ENCODE measurements at places on chromosomes 3 and 15.

- DNase-seq: no peak
Measured at GRCh38 chr15:39392469-39393047, 188.3 kb upstream of the THBS1 start.

DNA sequence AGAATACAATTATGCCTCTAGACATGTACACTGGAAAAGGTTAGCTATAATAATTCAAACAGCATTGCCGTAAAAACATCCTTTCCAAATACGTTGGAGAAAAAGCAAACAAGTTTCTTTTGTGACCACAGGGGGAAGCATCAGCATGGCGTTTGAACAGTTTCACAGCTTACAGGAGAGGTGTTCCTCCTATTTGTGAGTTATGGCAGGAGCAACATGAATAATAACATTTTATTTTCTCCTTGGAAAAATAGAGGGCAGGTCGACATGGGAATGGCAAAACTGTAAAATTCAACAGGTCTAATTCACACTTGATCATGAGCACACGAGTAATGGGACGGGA, 39.7 kb upstream of the GADL1 start:
- DNase-seq: peak; percentile 67

DNA sequence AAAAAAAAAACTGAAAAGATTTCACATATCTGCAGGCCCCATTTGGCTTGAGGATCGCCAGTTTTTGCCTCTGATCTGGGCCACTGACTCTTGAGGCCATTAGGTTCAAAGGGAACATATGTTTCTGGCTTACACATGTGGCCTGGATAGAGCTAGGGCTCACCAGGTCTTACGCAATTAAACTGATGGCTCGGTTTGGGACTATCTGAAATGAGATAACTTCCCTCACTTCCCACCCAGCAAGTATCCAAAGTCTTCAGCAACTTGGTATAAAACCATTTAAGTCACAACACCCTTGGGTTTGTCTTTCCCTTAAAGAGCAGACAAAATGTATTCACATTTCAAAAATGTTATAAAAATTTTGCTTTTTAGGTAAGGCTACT, 36.3 kb downstream of the LRIG1 start:
- DNase-seq: no peak

GRCh38 chr3:85433319-85433718, 474.5 kb downstream of the CADM2 start:
- no peak for DNase-seq

DNA sequence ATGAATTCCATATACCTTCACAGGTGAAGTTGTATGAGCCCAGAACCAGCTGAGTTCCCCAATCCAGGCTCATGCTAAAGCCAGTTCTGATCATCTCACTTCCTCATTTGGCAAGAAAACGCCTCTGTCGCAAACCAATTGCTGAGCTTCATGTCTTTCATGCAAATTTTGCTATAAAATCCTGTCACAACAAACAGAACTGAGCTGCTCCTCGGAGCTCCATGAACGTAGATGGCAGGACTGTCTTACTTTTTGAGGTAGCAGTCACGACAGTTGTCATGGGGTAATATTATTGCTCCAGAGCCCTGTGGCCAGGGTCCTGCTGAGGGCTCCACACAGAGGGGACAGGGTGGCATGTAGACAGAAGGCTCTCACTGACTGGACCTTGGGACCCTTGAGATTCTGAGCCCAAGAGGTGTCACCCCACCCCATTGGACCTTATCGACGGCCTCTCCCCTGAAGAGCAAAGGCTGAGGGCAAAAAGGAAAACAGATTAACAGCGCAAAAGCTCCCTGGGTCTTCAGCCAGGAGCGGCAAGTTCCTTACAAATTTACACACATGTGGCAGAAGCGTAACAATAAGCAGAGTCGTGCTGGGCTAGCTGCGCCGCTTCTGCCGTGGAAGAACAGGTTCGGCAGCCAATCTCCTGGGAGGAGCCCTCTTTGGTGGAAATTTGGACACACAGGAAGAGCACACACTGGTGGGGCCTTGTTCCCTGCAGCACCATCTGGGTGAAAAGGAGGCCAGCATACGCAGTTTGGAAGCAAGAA, 249.2 kb downstream of the OPA1 start:
- DNase-seq: no peak

DNA sequence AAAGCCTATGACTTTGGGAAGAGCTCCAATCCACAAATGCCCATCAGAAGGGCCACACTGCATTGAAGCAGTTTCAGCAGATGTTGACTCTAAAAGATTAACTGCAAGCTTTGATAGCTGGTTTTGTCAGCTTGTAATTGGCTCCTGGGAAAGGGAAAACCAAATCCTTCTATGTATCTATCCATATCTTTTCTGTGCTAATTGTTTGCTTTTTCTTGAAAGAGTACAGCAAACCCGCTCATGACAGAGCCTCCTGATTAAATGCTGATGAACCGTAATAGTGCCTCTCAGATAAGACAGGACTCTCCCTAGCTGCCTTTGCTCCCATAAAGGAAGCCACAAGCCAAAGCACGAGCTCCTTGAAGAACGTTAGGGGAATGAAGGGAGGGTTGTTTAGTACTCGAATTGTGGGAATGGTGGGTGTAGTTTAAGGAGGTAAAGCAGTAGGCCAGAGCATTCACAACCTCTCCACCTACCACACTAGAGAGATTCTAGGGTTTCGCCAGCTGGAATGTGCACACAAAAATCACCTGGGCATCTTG, 33.6 kb upstream of the LRIG1 start:
- DNase-seq: no peak

DNA sequence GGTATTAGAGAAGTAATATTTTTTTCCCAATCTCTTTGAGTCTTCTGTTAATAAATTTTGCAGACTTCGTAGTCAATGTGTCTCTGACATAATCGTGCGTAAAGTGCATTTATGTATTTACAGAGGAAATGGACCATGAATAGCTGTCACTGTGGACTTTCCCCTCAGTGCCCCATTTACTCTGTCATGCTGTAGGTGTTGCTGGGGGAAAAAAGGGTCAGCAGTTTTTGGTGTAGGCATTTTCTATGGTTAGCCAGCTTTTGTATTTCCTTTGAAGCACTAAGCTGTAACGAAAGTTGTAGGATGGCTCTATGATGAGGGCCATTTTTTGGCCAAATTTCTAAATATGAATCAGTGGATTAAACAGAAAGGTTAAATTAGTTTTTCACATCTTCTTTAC, 598.4 kb downstream of the FGF12 start:
- peak; percentile 62 for DNase-seq

DNA sequence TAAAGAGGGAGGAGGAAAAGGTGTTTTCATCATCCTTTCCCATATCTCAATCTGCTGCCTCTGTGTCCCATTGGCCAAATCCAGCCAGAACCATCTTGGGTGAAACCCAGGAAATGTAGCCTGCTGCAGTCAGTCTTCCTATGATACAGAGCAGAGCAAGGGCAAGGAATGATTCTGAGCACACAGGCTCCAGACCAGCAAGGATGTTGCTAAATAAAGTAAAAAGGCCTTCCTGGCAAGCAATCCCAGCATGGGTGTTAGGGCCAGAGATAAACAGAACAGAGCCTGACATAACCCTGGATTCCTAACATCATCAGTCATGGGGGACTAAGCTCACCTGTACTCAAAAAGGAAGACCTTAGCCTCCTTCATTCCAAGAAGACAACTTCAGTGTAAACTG, 90.7 kb upstream of the AGTR1 start:
- no peak for DNase-seq

DNA sequence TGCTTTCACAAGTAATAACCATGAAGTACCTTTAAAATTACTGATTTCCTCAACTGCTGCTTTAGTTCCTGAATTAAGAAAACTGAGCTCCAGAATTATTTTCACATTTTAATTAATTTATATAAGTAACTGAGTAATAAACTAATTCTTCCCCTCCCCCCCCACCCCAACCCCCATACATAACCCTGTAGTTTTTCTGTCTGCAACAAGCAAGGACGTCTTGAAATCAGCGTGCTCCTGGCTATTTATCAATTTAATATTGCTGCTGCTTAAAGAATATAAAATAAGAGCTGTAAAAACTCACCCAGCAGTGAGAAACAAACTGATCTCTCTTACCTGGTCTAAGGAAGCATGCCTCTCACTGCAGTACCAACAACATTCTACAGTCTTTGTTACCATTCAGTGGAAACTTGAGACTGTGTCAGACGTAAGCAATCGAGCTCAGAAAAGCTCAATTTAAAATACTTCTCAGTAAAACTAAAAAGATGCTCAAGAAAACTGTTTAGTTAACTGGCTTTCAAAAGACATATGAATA, 121.0 kb downstream of the TFDP2 start:
- DNase-seq: no peak

- DNase-seq: no peak
Measured at GRCh38 chr15:52677593-52678467, 1.4 kb downstream of the ATOSA start.

- DNase-seq: no peak
Measured at GRCh38 chr15:84572231-84572630, 28.6 kb upstream of the ZSCAN2 start.

GRCh38 chr3:49349348-49350114, 8.6 kb downstream of the GPX1 start:
- DNase-seq: no peak

- DNase-seq: no peak
Measured at GRCh38 chr3:71076361-71077002, 507.0 kb downstream of the FOXP1 start.

- DNase-seq: no peak
Measured at GRCh38 chr15:38522922-38523321, 41.7 kb downstream of the RASGRP1 start.

DNA sequence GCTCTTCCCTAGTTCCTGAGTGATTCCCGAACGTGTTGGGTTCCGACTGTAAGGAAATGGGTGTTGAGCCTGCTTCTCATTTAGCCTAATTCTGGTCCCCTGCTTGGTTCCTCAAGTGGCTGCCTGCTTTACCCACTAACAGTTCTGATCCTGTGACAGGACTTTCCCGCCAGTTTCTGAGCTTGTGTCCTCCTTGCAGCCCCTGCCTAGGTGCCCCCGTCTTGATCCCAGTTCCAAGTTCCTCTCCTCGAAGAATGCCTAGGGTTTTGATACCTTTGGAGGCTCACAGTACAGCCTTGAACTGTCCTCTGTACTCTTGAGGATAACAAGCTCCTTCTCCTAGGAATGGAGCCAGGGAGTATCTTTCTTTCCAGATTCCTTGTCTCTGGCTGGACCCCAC, 12.0 kb upstream of the RASGRF1 start:
- no peak for DNase-seq

DNA sequence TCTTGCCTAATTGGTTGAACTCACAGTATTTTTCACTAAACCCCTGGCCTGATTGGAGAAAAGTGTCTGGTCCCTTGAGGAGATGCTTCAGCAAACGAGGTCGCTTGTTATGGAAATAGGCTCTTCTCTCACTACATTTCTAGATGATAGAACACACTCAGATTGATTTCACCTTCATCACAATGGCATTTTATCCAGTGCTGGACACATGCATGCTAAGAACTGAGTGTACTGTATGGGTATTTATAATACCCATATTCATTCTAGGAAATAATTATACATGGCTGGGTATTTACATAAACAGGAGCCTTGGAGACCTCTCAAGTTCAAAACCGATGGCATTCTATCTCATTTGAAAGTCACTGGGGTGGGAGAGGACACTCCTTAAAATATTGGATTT, 444.9 kb downstream of the LPP start:
- no peak for DNase-seq

GRCh38 chr15:51132384-51133139, 37.9 kb upstream of the TNFAIP8L3 start:
- no peak for DNase-seq

DNA sequence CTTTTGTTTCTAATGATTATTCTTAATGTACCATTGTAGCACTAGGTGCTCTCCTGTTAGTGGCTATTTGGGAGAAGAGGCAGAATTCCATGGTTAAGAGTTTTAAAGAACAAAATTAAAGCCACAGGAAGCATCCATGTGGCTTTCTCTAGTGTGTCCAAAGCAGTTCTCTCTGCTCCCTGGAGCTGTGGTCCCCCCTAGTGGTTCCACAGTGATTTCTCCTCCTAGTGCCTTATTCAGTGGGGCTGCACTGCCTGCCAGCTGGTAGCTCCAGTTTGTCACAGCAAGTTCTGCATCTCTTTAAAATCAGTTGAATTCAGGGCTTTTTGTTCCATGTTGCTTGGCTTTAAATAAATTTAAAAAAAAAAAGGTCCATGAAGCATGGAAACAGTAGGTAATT, 39.6 kb upstream of the FAM98B start:
- DNase-seq: no peak

- DNase-seq: no peak
Measured at GRCh38 chr3:99953596-99953995, 135.9 kb downstream of the CMSS1 start.

GRCh38 chr3:115512565-115513415, 110.5 kb upstream of the GAP43 start:
- DNase-seq: no peak

DNA sequence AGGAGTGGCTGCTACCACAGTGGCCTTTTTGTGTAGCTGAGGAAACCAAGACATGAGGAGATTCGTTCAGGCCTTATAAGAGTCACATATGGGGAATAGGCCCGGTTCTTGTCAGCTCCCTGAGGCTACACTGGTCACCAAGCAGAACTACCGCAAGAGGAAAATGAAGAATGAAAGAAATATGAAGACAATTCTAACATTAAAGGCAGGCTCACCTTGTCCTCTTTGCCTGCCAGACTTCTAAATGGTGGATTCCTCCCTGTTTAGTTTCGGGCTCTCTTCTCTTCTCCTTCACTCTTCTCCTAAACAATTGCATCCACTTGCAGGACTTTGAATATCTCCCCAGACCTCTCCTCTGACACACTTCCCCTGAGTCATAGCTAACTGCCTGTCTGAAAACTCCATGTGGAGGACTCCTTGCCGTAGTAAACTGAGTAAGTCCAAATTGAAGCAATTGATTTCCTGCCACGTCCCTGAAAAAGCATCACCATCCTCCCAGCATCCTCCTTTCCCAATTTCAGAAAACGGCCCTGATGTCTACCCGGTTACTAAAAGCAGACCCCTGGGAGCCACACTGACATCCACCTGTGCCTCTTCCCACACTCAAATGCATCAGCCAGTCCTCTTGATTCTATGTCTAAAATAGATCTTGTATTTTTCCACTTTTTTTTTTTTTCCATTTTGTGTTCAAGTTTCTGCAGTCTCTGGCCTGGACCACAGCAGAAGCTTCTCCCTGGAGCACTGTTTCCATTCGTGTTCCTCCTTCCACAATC, 30.3 kb upstream of the VEPH1 start:
- no peak for DNase-seq

GRCh38 chr3:29319262-29319661, 38.4 kb downstream of the RBMS3 start:
- DNase-seq: no peak

- no peak for DNase-seq
Measured at GRCh38 chr3:74613060-74613459, 1.4 kb downstream of the CNTN3 start.

- no peak for DNase-seq
Measured at GRCh38 chr3:127371334-127371733, 83.5 kb upstream of the PRR20G start.

GRCh38 chr3:13770170-13771169, 109.4 kb downstream of the WNT7A start:
- no peak for DNase-seq

Measured in NCI-H2081 treated with DMSO at 0.1 percent for 48 hours (cell line).